ENCODE measurements at places on chromosomes 5 and 9. TPM values are rescaled to one million over a fixed set of nuclear protein-coding genes. Genes with fewer than 3 reads are reported as not detected.

DNA sequence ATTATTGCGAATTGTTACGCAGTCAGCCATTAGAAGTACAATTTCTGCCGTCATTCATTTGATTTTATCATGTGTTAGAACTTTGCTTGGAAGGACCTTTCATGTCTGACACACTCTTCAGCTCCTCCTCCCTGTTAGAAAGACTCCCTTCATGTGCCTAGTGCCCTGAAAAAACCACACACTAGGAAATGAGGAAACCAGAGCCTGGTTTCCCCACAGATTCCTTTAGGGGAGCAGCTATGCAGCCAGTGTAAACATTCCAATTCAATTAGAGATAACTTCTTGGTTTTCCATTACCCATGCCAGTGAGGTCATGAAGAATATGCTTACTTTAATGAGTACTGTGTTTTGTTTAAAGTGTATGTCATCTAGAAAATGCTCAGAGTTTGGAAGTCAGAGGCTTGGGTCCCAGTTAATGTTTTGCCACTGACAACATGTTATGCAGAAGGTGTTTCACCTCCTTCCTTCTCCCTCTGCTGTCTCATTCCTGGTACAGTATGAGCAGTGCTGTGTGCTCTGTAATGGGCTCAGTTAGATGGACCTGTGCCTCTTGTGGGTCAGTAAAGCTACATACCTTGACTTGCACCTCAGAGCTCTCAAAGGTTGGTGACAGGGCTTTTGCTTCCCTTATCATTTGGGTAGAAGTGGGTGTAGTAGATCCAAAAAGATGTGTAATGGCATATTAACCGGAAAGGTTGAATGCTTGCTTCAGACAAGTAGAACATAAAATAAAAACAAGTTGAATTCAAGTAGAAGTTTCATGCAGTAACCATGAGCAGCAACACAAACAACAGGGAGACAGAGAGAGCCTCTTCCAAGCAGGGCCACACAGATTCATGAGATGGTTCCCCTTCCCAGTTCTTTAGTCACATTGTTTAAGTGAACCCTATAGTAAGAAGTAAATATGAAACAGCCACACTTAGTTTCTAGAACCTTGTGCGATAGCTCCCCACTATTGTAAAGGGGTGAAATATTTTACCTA lies 52.6 kb upstream of the TNFAIP8 start:
- H3K36me3 ChIP-seq = peaks cover 23% of the 10 kb centered on the region
- H3K27me3 ChIP-seq = no peaks in the 10 kb centered on the region
- peak overlapping the region; percentile 54 for H3K4me3 ChIP-seq

DNA sequence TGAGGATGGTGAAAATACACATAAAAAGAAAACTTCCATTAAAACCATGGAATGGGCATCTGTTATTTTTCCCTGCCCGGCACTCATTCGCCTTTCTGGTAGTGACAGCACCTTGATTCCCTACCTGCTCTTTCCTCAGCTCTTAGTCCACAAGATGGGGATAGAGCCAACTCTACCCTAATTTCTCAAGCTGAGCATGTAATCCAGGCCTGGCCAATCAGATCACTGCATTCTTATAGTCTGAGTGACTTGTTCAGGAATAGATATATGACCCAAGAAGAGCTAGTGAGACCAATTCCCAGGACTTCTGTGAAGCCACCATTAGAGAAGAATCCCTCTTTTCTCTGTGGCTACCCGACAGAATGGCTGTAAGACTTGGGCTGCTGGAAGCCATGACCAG lies 58.1 kb downstream of the TSSK1B start:
- no peak for DNase-seq
- H3K27me3 ChIP-seq = peaks cover 17% of the 10 kb centered on the region
- H3K4me1 ChIP-seq = peaks cover 31% of the 10 kb centered on the region
- H3K27ac ChIP-seq = no peak overlapping the region
- H3K4me3 ChIP-seq = no peak overlapping the region
- no peaks in the 10 kb centered on the region for H3K36me3 ChIP-seq

DNA sequence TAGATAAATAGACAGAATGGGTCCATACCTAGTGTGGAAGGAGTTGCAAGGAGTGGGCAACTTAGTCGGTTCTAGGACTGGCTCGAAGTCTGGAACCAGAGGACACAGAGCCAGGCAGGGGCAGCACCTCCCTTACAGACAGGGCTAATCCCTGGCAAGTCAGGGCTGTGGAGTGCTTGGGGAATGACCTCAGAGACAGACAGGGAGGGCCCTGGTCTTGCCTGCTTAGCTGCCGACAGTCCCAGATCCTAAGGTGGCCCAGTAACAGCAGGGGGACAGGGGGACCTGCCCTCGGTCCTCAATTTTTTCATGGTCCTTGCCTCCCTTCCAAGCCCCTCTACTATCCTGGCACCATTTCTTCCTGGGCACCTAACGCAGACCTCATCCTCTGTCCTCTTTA lies 222.4 kb upstream of the TNC start:
- peaks cover 3% of the 10 kb centered on the region for H3K27me3 ChIP-seq
- no peak overlapping the region for H3K27ac ChIP-seq
- no peak overlapping the region for H3K4me3 ChIP-seq

OR1J2 gene
- total RNA-seq = not detected

WNT8A gene
- total RNA-seq = not detected

Measured in activated CD4-positive, alpha-beta T cell treated with anti-CD3 and anti-CD28 coated beads, Interleukin-2, amount 10 ng/mL, durations not matched to agents 24 days and 14 days (primary cell).